ENCODE measurements at places on chromosomes 2 and 18.

GRCh38 chr2:239800785-239801386 is 224.3 kb downstream of the NDUFA10 start:
- no peak for DNase-seq

DNA sequence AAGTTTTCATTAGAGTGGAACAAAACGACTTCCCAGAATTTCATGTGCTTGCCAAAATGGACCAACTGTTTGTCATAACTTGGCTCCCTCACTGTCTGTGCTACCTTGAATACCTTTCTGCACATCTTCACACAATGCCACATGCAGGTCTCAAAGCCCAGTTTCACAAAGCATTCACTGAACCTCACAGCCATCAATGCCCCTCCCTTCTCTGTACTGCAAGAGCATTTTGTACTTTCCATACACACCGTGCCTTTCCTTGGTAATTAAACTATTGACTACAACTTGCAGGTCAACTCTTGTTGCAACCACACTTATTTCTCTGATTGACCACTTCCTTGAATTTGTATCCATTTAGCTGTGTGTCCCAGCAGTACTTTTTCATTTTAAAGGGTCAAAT is 50.5 kb downstream of the PAX3 start:
- no peak for DNase-seq

GRCh38 chr2:200223205-200223784 is 83.2 kb upstream of the SPATS2L start:
- DNase-seq, result no peak

DNA sequence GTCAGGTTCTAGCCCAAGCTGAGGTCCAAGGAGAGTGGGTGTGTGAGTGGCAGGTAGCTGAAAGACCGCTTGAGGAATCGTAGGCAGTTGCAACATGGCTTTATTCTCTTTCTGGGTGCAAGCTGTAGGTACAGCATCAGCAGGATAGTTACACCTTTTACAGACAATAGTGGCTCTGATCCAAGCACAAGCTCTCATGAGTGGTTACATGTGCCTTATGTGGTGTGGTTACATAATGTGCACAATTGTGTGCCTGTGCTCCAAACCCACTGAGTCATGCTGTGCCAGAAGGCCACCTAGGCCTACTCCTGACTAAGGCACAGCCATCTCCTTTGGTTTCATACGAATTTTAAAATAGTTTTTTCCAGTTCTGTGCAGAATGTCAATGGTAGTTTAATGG is 227.6 kb downstream of the SATB2 start:
- DNase-seq, result no peak

DNA sequence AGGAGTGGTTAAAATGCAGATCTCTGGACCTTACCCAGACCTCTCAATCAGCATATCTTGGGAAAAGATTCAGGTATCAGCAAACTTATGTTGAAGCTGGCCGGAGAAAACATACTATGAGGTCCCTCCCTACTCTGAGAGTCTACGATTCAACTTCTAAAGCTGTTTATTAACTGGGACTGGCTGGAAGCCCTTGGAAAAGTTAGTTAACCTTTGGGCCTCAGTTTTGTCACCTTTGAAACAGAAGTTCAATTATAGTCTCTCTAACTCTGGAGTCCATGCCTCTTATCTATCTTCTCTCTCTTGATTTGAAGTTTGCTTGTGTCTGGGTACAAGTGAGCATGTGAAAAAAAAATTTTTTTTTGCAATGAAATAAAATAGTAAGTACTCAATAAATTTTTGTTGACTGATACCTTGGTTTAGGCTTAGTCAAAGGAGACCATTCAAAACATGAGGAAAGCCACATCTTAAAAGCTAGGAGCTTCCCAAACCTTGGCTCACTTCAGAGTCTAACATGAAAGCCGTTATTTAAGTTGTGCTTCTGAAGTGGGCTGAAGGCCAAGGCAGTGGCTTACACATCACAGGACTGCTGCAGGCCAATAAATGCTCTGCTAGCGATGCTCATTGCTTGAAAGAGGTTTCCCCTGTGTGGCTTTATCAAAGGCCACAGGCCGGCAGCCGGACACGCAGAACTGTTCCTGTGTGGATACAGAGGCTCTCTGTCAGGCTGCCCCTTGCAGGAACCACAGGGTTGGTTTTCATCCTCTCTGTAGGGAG is 110.6 kb upstream of the FAM136A start:
- DNase-seq, result no peak

GRCh38 chr2:143473216-143473615 is 344.0 kb downstream of the ARHGAP15 start:
- no peak for DNase-seq

DNA sequence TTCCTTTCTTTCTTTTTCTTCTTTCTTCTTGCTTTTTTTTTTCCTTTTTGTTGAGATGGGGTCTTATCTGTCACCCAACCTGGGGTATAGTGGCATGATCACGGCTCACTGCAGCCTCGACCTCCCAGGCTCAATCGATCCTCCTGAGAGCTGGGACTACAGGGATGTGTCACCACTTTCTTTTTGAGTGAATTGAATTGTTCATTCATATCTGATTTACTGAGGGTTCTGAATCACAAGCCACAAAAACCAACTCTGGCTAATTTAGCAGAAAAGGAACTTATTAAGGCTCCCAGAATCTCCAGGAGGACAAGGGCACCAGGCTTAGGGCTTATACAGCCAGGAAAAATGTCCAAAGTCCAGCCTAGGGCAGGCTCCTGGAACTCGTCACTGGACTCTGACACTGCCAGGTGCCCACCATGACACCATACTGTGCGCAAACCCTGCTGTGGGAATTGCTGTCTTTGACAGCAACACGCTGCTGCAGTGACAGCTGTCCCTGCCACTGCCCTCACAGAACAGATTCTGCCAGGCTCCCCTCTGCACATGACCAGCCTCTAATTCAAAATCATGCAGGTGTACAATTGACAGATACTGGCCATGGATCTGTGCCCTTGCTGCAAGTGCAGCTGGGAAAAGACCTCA is 42.9 kb upstream of the EML6 start:
- no peak for DNase-seq

DNA sequence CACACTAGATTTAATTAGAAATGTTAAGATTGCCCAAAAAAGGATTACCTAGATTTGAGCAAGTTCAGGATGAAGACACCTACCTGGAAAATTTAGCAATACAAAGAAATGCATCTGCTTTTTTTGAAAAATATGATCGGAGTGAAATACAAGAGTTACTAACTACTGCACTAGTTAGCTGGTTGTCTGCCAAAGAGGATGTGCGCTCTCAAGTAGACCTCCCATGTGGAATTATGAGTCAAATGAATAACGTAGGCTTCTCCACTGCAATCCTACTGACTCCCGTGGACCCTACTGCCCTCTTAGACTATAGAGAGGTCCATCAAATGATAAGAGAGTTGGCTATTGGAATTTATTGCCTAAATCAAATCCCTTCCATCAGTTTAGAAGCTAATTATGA is 2.0 kb downstream of the ANKAR start:
- DNase-seq, result no peak
